ENCODE measurements at places on chromosomes 1 and 21.

DNA sequence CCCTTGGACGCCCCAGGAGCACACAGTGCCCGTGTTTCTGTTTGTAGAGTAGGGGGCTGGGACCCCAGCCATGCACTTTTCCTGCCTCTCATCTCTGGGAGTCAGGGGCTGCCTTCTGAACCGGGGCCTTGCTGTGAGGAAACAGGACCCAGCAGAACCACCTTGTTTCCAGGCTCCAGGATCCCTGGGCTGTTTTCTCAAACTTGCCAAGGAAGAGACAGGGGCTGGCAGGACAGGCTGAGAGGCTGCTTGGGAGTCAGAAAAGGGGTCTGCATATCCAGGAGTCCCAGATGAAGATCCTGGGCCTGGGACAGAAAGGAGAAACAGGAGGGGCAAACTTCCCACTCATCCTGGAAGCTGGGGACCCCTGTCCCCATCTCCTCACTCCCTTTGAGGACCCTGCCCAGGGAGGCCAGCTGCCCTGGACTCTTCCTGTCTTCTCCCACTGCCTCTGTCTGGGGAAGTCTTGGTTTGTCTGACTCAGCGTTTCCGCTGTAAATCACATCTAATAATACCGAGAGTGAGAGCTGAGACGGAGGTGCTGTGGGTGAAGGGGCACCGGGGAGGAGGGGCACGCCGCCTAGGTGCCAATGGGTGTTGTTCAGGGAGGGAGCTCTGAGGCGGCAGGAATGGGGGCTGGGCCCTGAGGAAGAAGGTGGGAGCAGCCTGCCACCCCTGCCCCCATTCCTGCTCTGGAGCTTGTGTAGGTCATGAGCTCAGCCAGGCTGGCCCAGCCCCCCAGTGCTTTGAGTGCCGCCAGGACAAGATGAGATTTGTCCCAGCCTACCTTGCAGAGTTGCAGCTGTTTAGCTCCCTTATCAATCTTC lies 16.7 kb downstream of the POU3F1 start:
- no peak for DNase-seq

DNA sequence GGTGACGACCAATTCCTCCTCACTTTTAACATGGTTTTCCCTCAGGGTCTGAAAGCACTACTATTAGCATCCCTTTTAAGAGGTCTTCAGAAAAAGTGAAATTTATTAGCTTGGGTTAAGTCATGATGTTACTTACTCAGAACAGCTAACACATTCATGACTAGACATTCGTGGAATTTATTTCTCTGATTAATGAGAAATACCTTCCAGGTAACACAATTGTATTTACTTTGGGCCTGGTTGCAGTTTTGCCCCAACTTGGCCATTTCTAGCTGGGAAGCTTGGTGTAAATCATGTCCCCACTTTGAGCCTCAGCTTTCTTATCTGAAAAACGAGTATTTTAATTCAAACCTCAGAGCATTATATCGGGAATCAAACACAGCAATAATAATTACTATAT lies 119.2 kb upstream of the SPATA6 start:
- DNase-seq, result no peak

GRCh38 chr21:26900980-26901379 lies 55.8 kb upstream of the ADAMTS1 start:
- DNase-seq, result no peak

- no peak for DNase-seq
Measured at GRCh38 chr1:171788696-171789095, 7.2 kb downstream of the METTL13 start.

DNA sequence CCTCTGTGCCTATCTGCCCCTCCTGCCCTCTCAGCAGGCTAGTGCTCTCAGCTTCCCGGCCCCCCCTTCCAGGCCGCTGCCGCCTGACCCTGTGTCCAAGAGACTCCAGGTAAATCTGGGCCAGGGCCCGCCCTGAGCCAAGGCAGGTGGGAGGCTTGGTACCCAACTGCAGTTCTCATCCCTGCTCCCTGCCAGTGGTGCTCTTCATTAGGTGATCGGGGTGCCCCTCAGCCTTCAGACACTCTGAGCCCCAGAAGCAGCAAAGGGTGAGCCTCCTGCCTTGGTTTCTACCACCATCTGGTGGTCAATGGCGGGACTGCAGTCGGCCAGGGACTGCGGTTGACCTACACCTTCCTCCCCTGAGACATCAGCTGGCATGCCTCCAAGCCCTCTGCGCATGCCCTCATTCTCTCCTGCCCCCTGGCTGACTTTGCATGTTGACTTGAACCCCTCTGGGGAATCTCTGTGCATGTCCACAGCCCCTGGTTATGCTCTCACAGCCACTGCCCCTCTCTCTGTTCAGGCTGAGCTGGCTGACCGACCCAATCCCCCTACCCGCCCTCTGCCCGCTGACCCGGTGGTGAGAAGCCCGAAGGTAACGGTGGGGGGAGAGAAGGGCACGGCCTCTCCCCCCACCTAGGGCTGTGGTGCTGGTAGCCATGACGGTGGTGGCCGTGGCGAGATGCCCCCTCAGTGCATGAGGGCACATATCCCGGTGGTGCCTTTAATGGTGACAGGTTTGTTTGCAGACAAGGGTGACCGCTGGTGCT lies 2.0 kb upstream of the EFNA4 start:
- peak; percentile 73 for DNase-seq

- DNase-seq, result no peak
Measured at GRCh38 chr1:87224201-87224600, 104.5 kb upstream of the LMO4 start.

DNA sequence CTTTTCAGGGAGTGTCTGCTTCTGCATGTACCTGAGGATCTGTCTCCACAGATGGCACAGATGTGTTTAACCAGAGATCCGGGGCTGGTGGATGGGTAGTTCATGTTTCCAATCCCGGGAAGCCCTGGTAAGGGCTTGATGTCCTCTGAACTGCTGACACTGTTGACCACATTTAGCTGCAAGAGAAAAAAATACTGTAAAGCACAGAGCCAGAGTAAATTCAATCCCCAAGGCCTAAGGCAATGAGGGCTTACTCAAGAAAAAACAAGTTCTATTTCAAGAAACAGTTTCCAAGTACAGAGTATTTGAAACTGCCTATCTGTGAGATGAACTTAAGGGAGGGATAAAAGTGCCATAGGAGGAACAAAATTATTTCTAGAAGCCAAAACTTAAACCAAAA lies 25.1 kb downstream of the RXRG start:
- DNase-seq, result no peak

DNA sequence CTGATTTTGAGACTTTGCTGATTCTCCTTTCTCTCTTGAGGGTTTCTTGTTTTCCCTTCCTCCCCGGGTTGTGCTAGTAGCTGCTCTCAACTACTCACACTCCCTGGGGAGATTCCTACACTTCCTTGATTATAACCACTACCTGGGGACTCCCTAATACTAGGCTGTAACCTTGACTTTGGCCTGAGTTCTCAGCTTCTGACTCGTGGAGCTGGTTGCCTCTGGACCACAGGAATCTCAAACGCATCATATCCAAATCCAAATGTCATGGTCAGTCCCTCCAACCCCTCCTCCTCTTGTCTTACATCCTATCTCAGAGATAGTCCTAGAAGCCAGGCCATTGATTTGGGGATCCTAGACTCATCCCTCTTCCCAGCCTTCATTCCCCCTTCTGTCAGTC lies 12.0 kb downstream of the MOV10 start:
- no peak for DNase-seq

DNA sequence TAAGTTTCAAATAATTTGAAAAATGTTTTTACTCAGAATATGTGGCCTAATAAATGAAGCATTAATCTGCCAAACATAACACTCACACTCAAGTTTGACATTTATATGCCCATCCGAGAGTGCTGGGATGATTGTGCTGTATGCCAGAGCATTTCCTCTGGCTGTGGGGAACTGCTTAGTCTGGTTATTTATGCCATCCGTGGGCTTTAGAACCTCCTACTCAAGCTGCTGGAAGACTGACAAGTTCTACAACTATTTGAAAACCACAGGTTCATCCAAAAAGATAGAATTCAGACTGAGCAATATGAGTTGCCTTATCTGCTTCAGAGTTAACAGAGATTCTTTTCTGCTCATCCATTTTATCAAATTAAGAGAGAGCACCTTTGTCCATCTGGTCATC lies 25.9 kb downstream of the PCNX2 start:
- DNase-seq, result no peak

GRCh38 chr1:34973326-34973725 lies 11.8 kb downstream of the TMEM35B start:
- DNase-seq, result no peak

DNA sequence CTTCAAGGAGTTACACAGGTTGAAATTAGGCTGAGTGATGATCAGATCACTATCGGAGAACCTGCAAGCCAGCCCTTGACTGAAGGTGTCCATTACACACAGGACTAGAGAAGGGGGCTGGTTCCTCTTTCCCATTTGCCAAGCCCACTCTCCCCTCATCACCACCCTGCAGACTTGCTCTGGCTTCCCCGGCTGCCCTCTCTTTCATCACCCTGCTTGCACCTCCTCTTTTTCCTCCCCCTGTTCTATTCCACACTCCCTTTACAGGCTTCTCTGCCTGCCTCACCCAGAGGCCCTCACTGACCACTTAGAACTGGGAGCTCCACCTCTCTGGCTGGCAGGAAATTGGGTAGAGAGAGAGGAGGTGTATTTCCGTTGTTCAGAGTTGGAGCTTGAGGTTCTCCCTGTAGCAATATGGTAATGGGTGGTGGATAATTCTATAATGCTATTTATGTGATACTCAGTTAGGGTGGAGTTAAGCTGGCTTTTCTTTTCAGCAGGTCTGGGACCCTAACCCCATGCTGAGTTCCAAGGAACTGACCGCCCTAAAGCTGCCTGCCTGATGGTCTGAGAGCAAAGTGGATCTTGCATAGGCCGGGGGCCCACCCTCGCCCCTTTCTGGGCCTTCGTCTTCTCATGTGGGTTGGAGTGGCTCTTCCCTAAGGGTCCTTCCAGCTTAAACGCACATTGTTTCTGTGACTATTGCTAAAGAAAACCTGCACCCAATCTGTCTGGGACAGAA lies 111.8 kb upstream of the ADAR start:
- no peak for DNase-seq

GRCh38 chr1:150622303-150622975 lies 7.0 kb downstream of the ENSA start:
- no peak for DNase-seq

DNA sequence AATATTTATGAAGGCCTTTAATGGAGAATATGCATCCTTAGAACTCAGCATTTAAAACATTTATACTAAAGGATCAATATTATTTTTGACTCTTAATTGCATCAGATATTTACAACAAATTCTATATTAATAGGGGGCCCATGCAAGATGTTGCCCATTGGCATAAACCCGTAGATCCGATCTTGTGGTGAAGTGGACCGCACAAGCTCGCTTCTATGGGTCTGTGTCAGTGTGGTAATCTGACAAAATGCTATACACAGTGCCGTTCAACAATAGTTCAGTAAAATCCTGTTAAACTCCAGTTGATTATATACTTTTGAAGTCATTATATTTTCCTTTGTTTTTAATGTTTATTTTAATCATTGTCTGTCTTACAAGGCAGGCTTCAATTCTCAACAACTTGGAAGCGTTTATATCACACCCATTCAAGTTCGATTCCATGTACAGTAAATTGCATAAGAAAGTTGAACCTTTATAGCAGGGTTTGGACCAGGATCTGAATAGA lies 809.2 kb downstream of the USP25 start:
- no peak for DNase-seq

- no peak for DNase-seq
Measured at GRCh38 chr1:53411541-53412152, 47.6 kb upstream of the DMRTB1 start.

GRCh38 chr21:21148009-21148408 lies 149.8 kb downstream of the NCAM2 start:
- no peak for DNase-seq

Data from DMS79 (cell line).